ENCODE measurements at places on chromosomes 1 and 21. TPM values are rescaled to one million over a fixed set of nuclear protein-coding genes. Genes with fewer than 3 reads are reported as not detected.

RIMS3 gene
- 0.33 TPM for total RNA-seq

C1orf185 gene
- total RNA-seq = not detected

BROX gene
- 55.7 TPM for total RNA-seq

F13B gene
- total RNA-seq = not detected

BEND5 gene
- total RNA-seq = not detected

OR6K2 gene
- not detected for total RNA-seq

TNN gene
- total RNA-seq = not detected

HAO2 gene
- total RNA-seq = not detected

LEMD1 gene
- total RNA-seq = not detected

RHD gene
- not detected for total RNA-seq

MYCL gene
- total RNA-seq = 0.15 TPM

ETV3L gene
- not detected for total RNA-seq

LINGO4 gene
- not detected for total RNA-seq

AADACL4 gene
- total RNA-seq = not detected

SPRR2E gene
- not detected for total RNA-seq

TRMT1L gene
- total RNA-seq = 26.1 TPM

GUCA2A gene
- not detected for total RNA-seq
